Left renal cortex interstitium (tissue), 4 donors: ENCODE measurements at places on chromosomes 5 and 9.

DNA sequence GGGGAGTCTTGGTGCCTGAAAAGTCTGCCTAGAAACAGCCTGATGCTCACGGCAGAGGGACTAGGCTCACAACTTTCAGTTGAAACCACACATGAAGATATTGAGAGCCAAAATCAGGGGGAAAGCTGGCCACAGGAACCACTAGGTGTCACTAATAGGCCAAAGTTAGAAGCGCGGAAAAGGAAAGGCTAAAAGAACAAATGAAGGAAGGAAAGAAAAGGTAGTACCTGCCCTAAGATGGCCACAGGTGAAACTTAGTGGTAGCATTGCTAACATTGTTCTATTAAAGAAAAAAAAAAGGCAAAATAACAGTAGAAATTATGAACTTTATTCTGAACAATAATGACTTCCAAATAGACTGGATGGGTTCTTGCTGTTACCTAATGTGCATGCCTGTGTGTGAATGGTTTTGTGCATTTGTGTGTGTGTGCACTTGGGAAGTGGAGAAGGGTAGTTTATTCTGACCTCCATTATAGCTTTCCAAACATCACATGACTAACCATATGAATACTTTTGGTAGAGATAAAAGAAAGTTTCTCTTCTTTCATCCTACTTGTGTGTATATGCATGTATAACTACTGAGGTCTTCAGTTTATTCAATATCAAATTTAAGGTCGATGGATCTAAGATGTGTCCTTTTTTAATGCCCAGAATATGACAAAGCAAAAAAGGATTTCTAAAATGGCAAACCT lies 2.1 kb upstream of the RFESD start:
- DNase-seq: no peak

DNA sequence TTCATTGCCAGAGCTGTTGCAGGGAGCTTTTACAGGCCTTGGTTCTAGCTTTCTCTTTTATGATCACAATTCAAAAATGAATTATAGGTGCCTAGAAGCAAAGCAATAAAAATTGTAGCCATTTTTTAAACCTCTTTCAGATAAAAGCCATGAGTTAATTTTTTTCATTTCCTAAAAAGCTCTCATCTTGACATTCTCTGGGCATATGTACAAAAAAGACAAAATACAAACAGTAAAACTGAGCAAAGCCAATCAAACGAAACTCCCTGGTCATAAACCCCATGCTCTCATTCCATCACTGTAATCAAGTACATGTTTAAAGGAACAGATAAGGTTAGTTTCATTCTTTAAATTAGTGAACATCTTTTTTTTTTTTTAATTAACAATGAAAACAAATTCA lies 101.9 kb downstream of the ERCC6L2 start:
- no peak for DNase-seq

- no peak for DNase-seq
Measured at GRCh38 chr5:124948062-124948753, 201.8 kb upstream of the ZNF608 start.

DNA sequence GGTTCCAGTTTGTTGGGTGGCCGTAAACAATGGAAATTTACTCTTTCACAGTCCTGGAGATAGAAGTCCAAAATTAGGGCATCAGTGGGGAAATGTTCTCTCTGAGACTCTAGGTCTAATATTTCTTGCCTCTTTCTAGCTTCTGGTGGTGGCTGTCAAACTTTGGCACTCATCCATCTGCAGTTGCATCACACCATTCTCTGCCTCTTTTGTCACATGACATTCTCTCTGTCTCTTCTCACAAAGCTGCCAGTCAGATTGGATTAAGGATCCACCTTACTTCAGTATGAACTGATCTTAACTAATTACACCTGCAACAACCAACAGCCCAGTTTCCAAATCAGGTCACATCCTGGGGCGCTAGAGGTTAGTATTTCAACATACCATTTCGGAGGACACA lies 222.9 kb upstream of the FTMT start:
- no peak for DNase-seq

- no peak for DNase-seq
Measured at GRCh38 chr5:149160291-149160787, 19.0 kb downstream of the ABLIM3 start.

GRCh38 chr9:124489222-124489621 lies 18.0 kb downstream of the NR5A1 start:
- no peak for DNase-seq
